ENCODE measurements at places on chromosomes 7 and 10.

GRCh38 chr7:35630024-35630972, 64.6 kb downstream of the HERPUD2 start:
- DNase-seq: no peak

DNA sequence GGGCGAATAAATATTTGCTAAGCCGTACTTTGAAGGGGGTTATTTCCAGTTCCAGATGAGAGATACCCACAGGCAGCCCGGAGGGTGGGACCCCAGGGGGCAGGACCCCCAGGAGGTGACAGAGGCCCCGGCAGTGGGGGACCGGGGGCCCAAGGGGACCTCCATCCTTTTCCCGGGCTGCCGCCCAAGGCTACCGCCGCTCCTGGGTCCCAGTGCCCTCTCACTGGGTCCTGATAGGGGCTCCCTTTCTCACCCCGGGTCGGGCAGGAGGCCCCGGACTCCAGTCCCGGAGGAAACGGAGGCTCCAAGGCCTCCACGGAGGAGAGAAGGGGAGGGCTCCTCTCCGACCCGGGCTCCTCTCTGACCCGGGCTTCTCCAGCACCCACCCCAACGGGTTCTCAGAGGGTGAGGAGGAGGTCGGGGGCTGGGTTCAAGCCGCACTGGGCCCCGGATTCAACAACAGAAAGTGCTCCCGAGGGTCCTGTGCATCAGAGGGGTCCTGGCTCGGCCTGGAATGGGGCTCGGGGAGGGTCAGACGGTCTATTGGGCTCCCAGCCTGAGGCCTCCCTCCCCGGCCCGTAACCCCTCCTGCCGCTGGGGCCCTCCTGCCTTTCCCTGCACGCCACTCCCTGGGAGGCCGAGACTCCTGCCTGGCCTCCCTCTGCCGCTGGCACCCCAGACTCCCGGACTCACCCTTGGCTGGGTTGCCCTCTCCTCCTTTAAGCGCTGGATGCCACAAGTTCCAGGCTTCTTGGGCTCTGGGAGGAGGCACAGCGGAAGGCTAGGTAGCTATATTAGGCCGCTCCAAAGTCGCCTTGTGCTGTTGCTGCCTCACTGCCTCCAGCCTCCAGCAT, 62.5 kb downstream of the ZNF37A start:
- DNase-seq: no peak

DNA sequence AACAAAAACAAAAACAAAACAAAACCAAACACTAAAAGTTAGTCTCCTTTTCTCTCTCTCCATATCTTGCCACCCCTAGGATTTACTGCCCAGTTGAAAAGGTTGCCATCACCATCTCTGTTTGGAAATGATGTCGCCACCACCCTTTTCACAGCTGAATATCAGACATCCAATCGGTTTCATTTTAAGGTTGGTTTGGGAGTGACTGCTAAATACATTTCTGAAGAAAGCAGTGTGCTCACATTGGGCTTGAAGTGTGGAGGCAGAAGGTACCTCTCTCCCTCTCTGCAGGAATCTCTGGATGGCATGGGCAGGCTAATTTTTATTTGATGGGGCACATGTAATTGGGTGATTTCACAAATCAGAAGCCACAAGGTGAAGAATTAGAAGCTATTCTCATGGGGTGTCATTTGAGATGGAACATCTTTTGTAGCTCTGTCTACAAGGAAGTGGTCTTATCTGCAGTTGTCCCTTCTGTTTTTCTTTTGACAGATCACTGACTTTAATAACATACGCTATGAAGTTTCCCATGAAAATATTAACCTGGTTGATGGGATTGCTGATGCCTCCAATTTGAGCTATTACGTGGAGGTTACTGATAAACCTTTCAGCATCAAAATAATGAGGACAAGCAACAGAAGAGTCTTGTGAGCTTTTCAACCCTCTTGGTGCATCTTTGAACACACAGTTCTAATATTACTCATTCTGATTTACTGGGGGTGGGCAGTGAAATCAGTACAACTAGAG, 20.1 kb downstream of the MGAM2 start:
- DNase-seq: no peak

- DNase-seq: no peak
Observed at GRCh38 chr10:2949221-2949947, 118.0 kb upstream of the PFKP start.

DNA sequence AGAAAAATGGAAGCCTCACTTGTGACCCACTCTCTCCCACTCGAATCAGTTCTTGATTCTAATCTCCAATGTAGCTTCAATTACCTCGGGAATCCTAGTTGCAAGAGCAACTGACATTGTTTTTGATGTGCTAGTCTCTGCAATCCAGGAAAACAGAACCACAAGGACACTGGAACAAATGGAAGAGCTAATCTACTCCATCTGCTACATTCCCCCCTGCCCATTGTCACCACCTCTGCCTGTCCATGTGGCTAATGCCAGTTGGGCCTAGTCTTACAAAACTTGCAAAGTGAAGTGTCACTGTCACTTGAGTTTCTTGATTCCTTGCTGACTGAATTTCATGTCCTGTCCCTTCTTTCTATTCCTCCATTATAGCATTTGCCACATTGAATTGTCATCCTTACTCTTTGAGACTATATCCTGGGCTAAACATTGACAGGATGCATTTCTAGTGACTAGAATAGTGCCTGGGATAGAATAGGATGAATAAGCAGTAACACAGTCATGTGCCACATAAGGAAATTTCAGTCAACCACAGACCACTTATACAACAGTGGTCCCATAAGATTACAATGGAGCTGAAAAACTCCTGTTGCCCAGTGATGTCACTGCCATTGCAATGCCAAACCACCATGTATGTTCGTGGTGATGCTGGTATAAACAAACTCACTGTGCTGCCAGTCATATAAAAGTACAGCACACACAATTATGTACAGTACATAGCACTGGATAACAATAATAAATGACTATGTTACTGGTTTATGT, 13.5 kb downstream of the GCC1 start:
- no peak for DNase-seq

GRCh38 chr10:44682507-44682906, 228.6 kb upstream of the TMEM72 start:
- DNase-seq: no peak

GRCh38 chr10:113552701-113553100, at the start of gene HABP2:
TSS of gene HABP2 (plus strand) at chr10:113553053. CDS start at chr10:113553122, 69 bp downstream.
- no peak for DNase-seq

DNA sequence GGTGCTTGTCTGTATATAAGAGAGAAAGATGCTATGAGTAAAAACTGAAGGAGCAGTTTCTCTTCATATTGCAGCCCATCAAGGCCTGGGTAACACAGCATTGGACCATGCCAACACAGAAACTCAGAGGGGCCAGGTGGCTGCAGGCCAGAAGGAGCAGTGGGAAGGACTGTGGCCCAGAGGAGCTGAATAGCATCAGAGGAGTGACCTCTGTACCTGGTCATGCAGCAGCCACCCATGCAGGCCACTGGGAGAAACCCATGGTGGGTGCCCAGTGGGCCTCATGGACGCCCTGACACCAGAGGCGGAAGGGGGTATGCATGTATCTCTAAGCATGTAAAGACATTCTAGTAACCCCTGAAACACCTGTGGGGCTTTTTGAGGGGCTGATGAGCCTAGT, 75.9 kb upstream of the YAE1 start:
- no peak for DNase-seq

DNA sequence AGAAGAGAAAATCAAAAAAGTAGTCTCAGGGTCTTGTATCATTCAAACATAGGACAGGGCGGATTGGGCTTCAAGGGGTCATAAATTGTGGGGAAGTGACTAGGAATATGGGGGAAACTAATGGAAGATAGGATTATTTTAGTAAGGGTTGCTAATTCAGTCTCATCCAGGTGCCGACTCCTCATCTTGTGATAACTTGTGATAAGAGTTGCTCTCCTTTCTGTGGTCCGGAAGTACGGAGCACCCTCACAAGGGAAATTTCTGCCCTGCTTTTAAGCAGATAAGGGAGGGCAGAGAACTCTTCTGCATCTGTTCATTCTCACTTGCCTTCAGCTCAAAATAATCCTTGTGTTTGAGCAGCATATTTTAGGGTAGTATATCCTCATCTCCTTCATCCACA, 436.4 kb upstream of the LRGUK start:
- DNase-seq: no peak

GRCh38 chr7:159097661-159098423, 46.8 kb downstream of the VIPR2 start:
- DNase-seq: no peak

GRCh38 chr10:70462349-70462984, 16.1 kb upstream of the PALD1 start:
- DNase-seq: no peak

- no peak for DNase-seq
Observed at GRCh38 chr10:112581921-112582320, 134.9 kb downstream of the VTI1A start.

DNA sequence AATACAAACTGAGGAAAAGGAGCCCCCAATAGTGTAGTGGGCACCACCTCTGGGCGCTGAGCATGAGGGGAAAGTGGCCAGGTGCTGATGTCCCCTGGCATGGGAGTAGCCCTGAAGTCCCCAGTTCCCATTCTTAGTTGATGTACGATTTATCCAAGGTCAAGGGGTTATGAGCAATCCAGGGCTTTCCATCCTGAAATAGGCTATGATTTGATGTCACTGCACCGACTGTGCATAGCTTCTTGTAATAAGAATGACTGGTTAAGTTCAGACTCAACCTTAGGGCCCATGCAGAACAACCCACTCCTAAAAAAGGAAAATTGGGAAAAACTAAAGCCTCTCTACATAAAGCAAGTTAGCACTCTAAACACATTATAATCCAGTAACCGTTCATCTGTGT, 4.4 kb downstream of the FRAT1 start:
- DNase-seq: no peak
